ENCODE measurements at places on chromosomes 7 and 10. TPM values are rescaled to one million over a fixed set of nuclear protein-coding genes. Genes with fewer than 3 reads are reported as not detected.

The TRPV5 gene
- total RNA-seq: not detected

The ZKSCAN1 gene
- 17.8 TPM for total RNA-seq

The ZNF488 gene
- total RNA-seq: not detected

- DNase-seq: peak; percentile 34
Measured at GRCh38 chr7:12923971-12924370, 236.5 kb downstream of the ARL4A start.

DNA sequence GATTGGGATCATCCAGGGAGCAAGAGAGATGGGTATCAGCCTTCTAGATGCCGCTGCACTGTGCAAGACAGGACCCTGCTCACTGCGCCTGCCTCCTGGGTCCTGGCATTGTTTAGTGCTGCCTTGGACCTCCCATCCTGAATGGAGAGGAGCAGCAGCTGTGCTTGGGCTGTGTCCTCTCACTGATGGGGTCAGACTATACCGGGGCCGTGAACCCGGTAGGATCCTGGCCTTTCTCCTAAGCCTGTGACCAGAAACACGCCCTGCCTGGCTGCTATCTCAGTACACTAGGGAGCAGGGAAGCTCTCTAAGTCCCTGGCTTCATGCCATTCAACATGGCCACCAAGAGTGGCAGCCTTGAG lies 309.4 kb upstream of the ZNF32 start:
- no peak for DNase-seq

- DNase-seq: no peak
Measured at GRCh38 chr10:69803809-69804208, 2.1 kb downstream of the COL13A1 start.

DNA sequence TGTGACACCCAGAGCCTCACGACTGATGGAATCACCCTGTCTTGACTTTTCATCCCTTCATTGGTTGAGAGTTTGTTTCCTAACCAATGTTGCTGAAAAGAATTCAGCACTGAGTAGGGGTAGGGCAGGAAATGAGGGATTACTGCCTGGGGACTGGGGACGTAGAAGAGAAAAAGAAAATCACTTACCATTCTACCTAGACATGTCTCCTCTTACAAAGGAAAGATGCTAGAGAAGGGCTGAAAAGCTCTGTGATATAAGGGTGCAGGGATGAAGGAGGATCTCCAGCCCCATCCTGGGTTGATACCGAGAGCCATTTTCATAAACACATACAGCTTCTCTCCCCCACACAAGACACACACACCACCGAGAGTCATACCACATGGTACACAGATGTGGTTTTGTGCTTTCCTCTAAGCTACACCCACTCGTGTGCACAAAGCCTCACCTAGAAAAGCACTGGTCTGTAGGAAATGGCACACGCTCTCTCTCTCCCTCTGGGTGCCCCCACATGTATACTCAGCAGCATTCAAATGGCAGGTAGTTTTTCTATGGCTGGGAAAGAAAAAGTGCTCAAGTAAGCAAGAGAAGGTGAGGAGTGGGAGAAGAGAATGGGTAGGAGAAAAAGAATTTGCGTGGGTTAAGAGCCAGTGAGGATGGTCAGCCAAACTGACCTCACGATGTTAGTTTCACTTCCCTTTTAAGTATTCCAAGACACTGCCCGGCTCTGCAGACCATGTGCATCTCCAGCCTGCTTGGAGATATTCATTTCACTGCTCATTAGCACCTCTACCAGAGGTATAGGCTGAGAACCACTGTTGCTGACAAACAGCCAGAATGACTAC lies 85.8 kb downstream of the CALD1 start:
- peak; percentile 52 for DNase-seq

DNA sequence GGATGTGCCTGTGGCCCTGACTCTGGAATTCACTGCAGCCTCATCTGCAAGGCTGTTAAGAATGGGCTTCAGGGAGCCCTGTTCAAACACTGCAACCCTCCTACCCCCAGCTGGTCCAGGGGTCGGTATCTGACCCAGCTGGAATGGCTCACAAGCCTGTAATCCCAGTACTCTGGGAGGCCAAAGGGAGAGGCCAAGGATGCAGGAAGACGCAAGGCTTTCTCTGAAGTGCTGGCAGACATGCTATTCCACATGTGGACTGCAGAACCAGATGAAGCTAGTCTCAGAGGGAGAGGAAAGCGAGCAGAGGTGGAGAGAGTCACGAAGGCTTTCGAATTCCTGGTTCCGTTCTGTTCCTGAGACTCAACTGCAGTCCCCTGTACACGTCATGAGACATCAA lies 45.0 kb downstream of the ESYT2 start:
- no peak for DNase-seq

Measured in GM23248 (cell line).